Parietal lobe (tissue), 2 donors: ENCODE measurements at places on chromosomes 13 and 19. TPM values are rescaled to one million over a fixed set of nuclear protein-coding genes. Genes with fewer than 3 reads are reported as not detected.

The TDRD3 gene
- 44.1 TPM for total RNA-seq

The ZNF284 gene
- total RNA-seq = 10.3 TPM

The NOTCH3 gene
- 19.4 TPM for total RNA-seq

The RPL18 gene
- total RNA-seq = 1,067 TPM
